ENCODE measurements at places on chromosomes 6 and 20. TPM values are rescaled to one million over a fixed set of nuclear protein-coding genes. Genes with fewer than 3 reads are reported as not detected.

- DNase-seq: peak; percentile 96
Observed at GRCh38 chr6:79544939-79545450, 7.8 kb upstream of the LCA5 start.

DNA sequence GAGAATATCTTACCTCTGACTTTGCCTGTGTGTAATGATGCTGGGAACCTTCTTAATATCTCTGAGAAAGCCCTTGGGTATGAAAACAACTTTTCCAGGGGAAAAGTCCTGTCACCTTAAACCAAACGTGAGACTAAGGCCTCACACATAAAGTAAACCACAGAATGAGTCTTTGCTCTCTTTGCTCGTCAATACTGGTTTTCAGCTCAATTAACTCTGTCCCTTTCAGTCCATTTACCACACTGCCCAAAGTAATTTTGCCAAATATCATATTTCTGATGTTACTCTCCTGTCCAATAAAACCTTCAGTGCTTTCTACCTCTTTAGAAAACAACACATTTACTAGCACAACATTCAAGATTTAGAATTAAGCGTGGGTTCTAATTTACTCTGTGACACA, 100.5 kb upstream of the HMGCLL1 start:
- no peak for DNase-seq

DNA sequence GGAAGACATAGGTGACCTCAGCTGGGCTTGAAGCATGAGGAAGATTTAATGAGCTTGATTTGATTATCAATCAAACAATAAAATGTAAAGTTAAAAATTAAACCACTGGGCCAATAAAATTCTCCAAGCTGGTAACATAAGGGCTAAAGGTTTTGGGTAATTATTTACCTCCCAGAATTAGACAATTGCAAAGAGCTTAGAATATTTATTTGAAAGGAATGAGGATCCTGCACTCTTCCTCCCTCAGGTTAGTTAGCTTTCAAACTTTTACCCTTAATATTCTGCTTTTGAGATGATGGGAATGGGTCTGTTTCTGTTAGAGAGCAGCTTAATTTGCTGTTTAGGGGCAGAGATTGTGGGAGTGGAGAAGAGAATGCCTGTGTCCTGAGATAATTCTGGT, at the start of gene SLC17A4:
SLC17A4 (plus strand) TSS at position 208 of the 400 bp plus-strand sequence. CDS start 7,221 bp downstream, outside the sequence.
- DNase-seq: no peak

DNA sequence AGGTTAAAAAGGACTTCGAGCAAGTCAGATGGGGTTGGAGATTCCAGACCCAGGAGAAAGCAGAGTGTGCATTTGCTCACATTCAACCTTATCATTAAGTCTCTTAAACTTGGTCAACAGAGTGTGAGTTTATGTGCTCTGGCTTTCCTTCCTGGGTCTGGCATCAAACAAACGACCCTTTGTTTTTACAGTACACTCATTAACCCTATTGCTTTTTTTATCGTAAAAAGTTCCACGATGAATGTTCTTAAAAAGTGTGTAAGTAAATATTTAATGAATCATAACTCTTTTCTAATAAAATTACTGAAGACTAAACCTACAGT, 2.5 kb downstream of the FYN start:
- no peak for DNase-seq

DNA sequence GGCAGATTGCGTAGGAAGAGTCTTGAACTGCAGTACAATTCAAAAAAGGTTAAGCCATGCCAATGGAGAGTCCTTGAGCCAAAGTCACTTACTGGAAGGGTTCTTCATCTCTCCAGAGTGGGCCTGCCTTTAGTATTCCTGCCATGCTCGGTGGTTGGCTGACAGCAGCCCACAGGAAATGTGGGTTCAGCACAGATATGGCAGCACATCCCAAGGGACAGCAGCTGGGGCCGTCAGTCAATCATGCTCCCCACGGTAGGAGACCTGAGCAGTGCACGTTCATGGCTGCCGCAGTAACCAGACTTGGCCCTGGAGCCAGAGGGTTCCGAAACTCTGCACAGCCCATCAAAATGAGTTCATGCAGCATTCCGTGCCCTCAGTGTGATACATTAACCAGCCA, 63.6 kb upstream of the SIRPA start:
- DNase-seq: no peak

GRCh38 chr6:3283641-3284435, 25.1 kb downstream of the PSMG4 start:
- no peak for DNase-seq

DNA sequence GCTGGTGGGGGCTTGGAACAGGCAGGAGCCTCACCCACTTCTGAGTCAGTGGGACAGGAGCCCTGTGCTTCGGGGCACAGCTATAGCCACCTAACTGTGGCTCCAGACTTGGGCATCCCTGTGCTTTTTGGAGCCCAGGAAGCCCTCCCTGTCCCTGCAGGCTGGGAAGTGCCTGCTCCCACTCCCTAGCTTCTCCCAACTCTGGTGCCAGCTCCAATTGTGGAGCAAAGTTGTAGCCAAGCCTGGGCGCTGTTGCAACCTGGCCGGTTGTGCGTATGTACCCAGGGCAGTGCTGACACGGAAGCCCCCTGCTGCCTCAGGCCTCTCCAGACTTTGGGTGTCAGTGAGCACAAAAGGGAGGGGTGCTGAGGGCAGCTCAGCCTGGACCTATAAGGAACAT, 601.7 kb upstream of the GJE1 start:
- DNase-seq: no peak

DNA sequence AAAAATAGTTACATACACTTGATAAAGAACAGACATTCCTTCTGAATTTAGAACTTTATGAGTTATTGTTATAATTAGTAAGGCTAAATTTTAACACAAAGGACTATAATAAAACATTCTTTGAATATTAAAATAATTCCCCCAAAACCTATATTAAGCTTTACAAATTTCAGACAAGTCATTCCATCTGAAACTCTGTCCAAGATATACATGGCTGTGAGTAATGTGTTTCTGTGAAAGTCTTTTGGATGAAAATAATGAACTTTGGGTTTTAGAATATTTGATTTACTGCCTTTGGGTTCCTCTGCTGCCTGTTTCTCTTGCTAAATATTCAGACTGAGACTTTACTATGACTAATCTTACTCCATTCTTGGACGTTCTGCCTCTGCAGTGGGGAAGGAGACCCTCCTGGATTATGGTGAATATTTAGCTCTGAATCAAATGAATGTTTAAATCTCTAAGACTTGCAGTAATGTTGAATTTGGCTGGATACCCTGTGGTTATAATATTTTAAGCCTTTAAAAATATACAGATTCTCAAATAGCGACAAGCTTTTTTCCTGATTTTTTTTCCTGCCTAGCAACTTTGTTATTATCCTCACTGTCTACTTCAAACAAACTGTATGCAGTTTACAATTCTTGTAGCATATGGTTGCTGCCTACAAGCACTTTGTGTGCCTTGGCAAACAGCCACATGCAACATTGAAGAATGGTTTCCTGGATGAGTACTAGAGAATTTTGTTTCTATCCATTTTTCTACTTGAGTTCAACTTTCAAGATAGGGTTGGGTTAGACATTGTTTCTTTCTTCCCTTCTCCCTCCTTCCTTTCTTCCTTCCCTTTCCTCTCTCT, 51.4 kb downstream of the TXLNB start:
- no peak for DNase-seq

DNA sequence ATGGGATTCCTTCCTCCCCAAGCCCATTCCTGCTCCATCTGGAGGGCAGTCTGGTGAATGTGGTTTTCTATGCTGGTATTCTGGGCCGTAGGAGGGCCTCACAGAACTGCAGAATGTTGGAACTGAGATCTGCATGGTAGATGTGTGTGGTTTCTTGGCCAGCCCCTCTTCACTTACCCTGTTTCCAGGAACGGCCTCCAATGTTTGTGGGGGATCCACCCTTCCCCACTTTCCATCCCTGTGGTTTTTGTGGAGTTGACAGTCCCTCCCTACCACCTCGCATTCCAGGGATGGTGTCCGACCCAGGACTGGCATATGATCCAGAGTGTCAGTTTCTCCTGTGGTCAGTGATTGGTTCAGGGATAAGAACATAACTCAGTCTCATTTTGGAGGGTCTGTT, 26.7 kb upstream of the TMEM14A start:
- DNase-seq: no peak

Gene PXT1
- not detected for total RNA-seq

DNA sequence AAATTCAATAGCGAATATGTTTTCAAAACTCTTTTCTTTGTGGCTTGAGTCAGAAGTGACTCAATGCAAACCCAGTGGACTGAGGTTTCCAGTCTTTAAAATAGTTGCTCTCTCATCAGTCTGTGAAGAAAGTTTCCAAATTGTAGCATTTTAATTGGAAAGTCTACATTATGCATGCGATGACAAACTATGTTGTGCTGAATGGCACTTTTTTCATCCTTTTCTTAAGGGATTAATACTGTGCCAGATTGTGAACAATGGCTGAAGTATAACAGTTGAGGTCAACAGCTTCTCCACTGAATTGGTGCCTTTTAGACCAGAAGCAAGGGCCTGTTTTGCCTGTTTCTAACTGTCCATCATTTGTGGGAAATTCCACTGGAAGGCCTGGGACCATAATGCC, 377.1 kb downstream of the BTBD9 start:
- no peak for DNase-seq

- no peak for DNase-seq
Observed at GRCh38 chr6:45741437-45742171, 274.1 kb downstream of the CLIC5 start.

DNA sequence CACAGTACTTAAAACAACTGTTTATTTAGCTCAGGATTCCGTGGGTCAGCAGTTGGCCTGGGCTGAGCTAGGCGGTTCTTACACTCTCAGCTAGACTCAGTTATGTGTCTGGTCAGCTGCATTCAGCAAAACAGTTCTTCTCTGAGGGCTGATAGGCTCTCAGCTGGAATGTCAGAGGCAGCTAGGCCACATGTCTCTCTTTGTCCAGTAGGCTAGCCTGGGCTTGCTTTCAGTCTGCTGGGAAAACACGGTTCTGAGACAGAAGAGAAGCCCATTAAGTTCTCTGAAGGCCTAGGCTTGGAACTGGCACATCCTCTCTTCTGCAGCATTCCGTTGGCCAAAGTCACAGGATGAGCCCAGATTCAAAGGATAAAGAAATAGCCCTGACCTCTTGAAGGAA, 65.6 kb downstream of the TULP4 start:
- DNase-seq: no peak

DNA sequence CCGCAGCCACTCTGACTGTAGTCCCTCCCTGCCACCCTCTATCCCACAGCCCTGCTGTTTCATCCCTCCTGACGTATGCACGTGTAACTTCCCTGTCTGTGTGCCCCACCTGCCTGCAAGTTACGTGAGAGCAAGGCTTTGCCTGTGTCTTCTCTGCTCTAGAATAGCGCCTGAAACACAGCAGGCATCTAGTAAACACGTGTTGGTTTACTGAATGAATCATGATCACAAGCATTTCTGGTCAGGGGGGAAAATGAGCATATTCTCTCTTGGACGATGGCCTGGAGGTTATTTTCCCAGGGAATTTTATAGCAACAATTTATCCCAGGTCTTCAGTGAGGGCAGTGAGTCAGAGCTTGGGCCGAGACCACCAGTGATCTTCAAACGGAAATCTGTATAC, 38.3 kb downstream of the PSMG4 start:
- DNase-seq: no peak

DNA sequence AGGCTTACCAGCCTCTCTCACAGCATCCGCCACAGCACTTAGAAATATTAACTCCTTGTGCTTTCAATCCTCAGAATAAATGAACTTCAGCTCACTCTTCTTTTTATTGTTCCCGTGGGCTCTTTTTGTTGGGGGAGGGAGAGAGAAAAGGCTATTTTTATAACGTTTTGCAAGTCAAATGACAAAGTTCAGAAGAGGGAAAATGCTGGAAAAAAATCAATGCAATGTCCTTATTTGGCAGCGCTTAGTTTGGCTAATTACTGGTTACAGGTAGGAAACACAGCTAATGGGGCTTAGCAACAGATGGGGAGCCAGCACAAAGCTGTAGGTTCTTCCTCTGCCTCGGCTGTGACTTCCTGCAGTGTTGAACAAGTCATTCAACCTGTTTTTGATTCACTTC, 1067.0 kb upstream of the MAP3K7 start:
- no peak for DNase-seq

DNA sequence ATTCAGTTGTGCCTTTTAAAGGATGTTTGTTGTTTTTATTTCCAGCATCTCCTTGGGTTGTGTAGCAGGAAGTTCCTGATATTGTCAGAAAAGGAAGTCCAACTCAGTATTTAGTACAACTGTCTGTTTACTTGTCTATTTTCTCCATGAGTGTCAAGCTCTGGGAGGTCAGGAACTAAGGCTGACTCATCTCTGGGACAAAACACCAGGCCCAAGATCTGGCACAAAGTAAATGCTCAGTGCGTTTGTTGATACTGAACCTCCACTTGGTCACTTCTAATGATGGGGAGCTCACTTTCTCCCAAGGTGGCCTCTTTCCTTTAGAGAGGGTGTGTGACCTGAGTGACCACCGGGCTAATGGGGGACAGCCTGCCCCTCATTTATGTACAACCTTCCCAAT, 12.6 kb upstream of the PIGU start:
- no peak for DNase-seq

DNA sequence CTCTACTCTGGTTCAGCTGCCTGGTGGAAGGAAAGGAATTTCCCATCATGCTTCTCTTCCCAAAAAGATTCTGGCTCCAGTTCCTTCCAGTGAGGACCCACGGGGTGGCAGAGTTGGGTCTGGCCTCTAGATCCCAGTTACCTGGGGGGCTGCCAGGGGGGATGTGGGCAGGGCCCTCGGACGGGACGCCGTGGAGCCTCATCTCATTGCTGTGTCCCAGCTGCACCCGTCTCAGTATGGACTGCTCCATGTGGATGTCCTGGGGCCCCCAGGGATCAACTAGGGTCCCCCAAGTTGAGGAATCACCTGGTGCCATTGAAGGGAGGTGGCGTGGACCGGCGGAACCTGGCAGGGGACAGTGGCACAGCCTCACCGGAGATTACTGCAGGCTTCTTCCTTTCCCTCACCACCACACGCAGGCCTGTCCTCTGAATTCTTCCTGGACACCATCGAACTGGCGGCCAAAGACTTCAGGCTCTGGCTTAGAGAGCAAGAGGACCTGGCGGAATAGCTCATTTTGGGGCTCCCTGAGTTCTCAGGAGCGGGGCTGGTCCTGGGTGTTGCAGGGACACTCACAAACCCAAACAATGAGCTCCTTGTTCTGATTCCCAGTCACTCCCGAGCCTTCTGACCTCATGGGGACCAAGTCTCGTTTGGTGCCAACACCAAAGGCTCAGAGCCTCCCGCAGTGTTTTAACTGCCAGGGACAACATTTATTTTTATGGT, 8.5 kb downstream of the ZBP1 start:
- DNase-seq: no peak

- DNase-seq: no peak
Observed at GRCh38 chr20:48222595-48223180, 437.4 kb upstream of the SULF2 start.

Gene MACROD2
- total RNA-seq: not detected

Gene TRIM10
- total RNA-seq: 0.58 TPM

Gene CEP85L
- total RNA-seq: 14.7 TPM

DNA sequence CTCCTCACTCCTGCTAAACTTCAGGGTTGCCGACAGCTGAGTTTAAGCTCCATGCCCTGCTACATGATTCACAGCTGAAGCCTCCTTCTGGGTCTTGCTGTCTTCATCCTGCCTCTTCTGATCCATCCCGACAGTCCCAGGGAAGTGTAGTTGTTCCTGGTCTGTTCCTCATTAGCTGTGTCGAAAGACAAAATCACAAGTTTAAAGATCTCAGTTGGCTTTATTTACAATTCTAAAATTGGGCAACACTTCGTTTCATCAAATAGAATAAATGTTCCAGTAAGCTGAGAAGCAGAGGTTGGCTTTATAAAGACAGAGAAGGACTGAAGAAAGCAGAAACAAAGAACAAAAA, 4.1 kb upstream of the SLC2A10 start:
- no peak for DNase-seq

All from K562 (cell line).